Vein endothelial cell (primary cell): ENCODE measurements at places on chromosomes 11 and 22. TPM values are rescaled to one million over a fixed set of nuclear protein-coding genes. Genes with fewer than 3 reads are reported as not detected.

MYRF gene
- 0.48 and 0.65 TPM in 2 replicates for total RNA-seq

PPP1R14B gene
- 256 and 260 TPM in 2 replicates for total RNA-seq

CBLIF gene
- total RNA-seq, result not detected in 2 replicates

FUT4 gene
- 7.5 and 7.9 TPM in 2 replicates for total RNA-seq

SCGB2A2 gene
- not detected in 2 replicates for total RNA-seq

IL18 gene
- 0.19 TPM in 1 of 2 replicates, not detected in the other for total RNA-seq

CD6 gene
- total RNA-seq, result not detected in 2 replicates

TRIM49D1 gene
- total RNA-seq, result not detected in 2 replicates
